ENCODE measurements at places on chromosomes 6 and 20. TPM values are rescaled to one million over a fixed set of nuclear protein-coding genes. Genes with fewer than 3 reads are reported as not detected.

Gene MICB
- 3.9 TPM for total RNA-seq

Gene TAAR6
- not detected for total RNA-seq

Gene MYCT1
- total RNA-seq, result 21.3 TPM

Gene VSX1
- not detected for total RNA-seq

Gene ADGRG6
- total RNA-seq, result 36.9 TPM

Gene BHLHE23
- not detected for total RNA-seq

Gene GPSM3
- total RNA-seq, result 10.2 TPM

Gene OOEP
- total RNA-seq, result not detected

Gene METTL24
- total RNA-seq, result 0.98 TPM

Gene CD83
- 5.3 TPM for total RNA-seq

Gene FANCE
- 9.6 TPM for total RNA-seq

Gene TMEM244
- total RNA-seq, result not detected

Gene DNAH8
- not detected for total RNA-seq

Gene TINAG
- not detected for total RNA-seq

Gene OR14J1
- not detected for total RNA-seq

Gene MOCS3
- 5.7 TPM for total RNA-seq

Gene C6orf52
- not detected for total RNA-seq

Gene DDO
- total RNA-seq, result 1.3 TPM

Gene DDAH2
- total RNA-seq, result 171 TPM

Gene GINM1
- total RNA-seq, result 64.5 TPM

Gene NKAPL
- 1.2 TPM for total RNA-seq

Gene LZTS3
- 21.6 TPM for total RNA-seq

Gene SLC2A4RG
- 73.5 TPM for total RNA-seq

Gene TP53RK
- total RNA-seq, result 22.7 TPM

Gene CDSN
- total RNA-seq, result not detected

Gene PNLDC1
- total RNA-seq, result 1.1 TPM

Gene GATA5
- not detected for total RNA-seq

Gene FRMD1
- total RNA-seq, result 14.4 TPM

Data from tibial nerve (tissue), 4 donors.